Bladder microvascular endothelial cell (primary cell): ENCODE measurements at places on chromosomes 1 and 21. TPM values are rescaled to one million over a fixed set of nuclear protein-coding genes. Genes with fewer than 3 reads are reported as not detected.

SZT2 gene
- 10.5 and 28.6 TPM in 2 replicates for total RNA-seq

ATP5PO gene
- total RNA-seq: 126 and 143 TPM in 2 replicates

GIPC2 gene
- 14.4 and 21.7 TPM in 2 replicates for total RNA-seq

SLAMF8 gene
- total RNA-seq: not detected in 2 replicates

PLA2G2D gene
- not detected in 2 replicates for total RNA-seq

VAV3 gene
- 6.5 and 61.1 TPM in 2 replicates for total RNA-seq

KRTAP21-3 gene
- total RNA-seq: not detected in 2 replicates

HOOK1 gene
- 0.19 TPM in 1 of 2 replicates, not detected in the other for total RNA-seq

LAX1 gene
- total RNA-seq: under 0.01 TPM in 2 replicates

SYNJ1 gene
- total RNA-seq: 3.7 and 15.4 TPM in 2 replicates

DIO1 gene
- not detected in 2 replicates for total RNA-seq

FCRLA gene
- 0.06 and 0.49 TPM in 2 replicates for total RNA-seq

ADAM30 gene
- total RNA-seq: not detected in 2 replicates

L1TD1 gene
- total RNA-seq: not detected in 2 replicates

LPAR3 gene
- total RNA-seq: 0.13 TPM in 1 of 2 replicates, not detected in the other

AGMAT gene
- 0.16 and 0.50 TPM in 2 replicates for total RNA-seq

MKNK1 gene
- total RNA-seq: 18.0 and 24.3 TPM in 2 replicates

PLA2G2A gene
- not detected in 2 replicates for total RNA-seq

CNR2 gene
- total RNA-seq: not detected in 2 replicates

RHOU gene
- total RNA-seq: 0.97 and 10.2 TPM in 2 replicates

EXTL2 gene
- total RNA-seq: 8.9 and 15.2 TPM in 2 replicates

PLEKHG5 gene
- 31.6 and 52.8 TPM in 2 replicates for total RNA-seq

KRTAP15-1 gene
- not detected in 2 replicates for total RNA-seq

LHX4 gene
- 0.19 TPM in 1 of 2 replicates, not detected in the other for total RNA-seq

OR2T33 gene
- not detected in 2 replicates for total RNA-seq

ENSA gene
- 69.2 and 77.7 TPM in 2 replicates for total RNA-seq

ANKRD34A gene
- 0.13 and 0.32 TPM in 2 replicates for total RNA-seq

PEAR1 gene
- 11.0 and 35.0 TPM in 2 replicates for total RNA-seq
